ENCODE measurements at places on chromosomes 6 and 20. TPM values are rescaled to one million over a fixed set of nuclear protein-coding genes. Genes with fewer than 3 reads are reported as not detected.
A peak's percentile ranks its signal among the peaks of the same experiment; 100 is the strongest.

GRCh38 chr6:21538186-21538798, 55.3 kb upstream of the SOX4 start:
- no peak for DNase-seq

GRCh38 chr20:46265539-46265938, 42.8 kb downstream of the CDH22 start:
- DNase-seq, result no peak

DNA sequence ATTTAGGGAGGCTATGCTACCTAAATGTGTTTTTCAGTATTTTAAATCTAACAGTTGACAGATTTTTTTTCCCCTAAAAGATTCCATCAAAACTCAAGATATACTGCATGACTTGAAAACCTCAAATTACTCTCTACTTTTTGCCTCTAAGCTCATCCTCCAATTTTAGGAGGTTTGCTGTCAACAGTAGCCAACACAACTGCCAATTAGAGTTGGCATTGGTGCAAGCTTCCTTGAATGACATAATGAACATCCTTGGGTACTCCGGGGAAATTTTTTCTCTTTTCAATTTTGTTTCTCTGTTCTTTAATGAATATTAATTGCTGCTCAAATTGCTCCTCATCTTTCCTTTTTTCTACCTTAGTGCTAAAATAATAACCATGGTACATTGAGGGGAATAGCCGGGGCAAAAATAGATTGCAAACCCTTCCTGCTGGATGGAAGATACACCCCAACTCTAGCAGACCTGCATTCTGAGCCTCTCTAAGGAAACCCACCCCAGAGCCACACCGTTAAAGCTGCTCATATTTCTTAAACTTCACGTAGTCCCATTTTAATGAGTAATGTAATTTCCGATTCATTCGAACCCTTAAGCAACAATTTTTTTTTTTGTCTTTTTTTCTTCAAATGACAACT, 34.3 kb downstream of the SLC22A23 start:
- DNase-seq, result no peak

DNA sequence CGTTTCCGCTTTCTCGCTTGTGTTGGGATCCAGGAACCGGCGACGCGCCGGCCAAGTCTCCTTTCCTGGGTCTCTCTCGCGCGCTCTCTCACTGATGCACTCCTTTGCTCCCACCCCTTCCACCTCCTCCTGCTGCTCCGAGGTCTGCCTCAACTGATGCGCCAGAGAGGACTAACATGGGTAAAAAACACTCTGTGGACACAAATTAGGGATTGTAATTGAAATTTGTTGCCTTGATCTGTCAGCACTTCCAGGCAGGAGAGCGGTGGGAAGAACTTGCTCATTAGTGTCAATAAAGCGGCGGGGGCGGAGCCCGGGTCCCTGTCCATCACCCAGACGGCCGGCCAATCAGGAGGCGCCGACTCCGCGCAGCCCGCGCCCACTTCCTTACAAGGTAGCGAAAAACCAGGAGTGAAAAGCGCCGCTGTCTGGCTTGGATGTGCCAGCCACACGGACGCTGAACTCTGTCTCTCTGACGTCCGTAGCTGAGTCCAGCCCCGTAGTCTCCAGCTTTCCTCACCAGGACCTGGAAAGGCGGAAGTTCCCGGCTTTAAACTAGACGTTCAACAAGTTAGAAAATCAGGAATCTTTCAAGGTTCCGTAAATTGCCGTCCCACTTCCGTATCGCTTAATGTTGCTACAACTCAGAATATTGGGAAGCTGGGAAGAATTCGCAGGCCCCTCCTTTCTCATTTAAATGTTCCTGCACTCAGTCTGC, at the start of gene TBX18:
Gene TBX18, minus strand, starts transcription at position 267 of the 718 bp plus-strand sequence. CDS start 417 bp downstream, outside the sequence.
- peak; percentile 46 for DNase-seq

DNA sequence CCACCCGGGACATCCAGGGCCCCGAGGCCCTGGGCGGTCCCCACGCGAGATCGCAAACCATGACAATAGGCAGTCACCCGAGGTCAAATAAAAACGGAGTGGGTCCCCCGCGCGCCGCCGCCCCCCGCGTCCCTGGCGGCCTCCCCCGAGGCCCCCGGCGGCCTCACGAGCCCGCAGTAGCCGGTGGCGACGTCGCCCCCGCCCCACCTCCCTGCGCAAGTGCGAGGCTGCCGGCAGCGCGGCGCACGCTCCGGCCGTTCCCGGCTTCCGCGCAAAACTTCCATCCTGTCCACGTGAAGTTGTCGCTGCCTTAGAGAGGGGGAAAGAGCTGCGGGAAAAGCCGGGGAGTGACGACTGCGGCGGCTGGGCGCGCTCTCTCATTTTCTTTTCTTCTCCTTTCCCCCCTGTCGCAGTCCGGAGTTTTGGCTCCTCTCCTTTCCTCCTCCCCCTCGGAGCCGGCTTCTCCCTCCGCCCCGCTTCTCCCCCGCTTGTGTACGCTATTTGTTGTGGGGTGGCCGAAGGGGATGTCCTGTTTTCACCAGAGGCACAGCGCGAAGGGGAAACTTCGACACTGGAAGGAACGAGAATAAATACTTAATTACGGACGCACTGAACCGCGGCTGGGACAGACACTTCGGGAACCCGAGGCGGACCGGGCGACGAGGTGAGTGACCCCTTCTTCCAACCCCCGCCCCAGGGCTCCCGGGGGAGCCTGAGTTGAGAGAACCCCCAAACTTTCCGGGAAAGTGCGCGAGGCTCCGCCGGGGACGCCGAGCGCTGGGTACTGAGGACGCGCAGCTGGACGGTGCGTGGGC, at the start of gene EYA4:
Gene EYA4, plus strand, starts transcription at position 272 of the 815 bp plus-strand sequence. CDS start 33,424 bp downstream, outside the sequence.
- DNase-seq, result peak; percentile 58

- DNase-seq, result no peak
These were observed 8.7 kb downstream of the TAF4 start for GRCh38 chr20:62056975-62057374.

GRCh38 chr6:26071135-26071534, 16.1 kb upstream of the HFE start:
- no peak for DNase-seq

DNA sequence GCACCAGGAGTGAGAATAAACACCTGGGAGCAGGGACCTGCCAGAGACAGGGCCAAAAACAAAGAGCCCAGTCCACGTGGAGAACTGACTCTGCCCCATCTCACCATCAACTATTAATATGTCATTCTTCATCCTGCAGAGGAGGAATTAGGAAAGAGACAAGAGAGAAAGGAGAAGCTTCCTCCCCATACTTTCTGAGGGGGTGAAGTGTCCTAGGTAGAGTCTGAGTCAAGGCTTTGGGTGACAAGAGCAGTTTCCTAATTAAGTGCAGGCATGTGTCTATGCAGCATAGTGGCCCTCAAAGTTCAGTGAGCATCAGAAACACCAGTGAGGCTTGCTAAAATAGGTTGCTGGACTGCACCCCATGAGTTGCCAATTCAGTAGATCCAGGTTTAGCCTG, 40.7 kb upstream of the BMP2 start:
- no peak for DNase-seq

DNA sequence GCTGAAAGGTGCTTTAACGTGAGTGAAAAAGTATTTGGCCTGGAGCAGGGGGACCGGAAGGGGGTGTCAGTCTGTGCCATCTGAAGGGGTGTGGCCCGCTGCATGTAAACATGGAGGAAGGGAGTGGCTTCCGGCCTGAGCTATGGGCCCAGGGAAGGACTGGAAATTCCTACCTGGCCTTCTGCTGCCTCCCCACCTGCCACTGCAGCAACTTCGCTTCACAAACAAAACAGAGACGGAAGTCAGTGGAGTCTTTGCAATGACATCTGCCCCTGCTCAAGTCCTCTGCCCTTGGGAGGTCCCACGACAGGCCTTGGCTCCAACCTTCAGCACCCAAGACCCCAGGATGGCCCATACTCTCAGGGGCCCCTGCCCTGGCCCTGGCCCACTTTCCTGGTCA, 28.1 kb upstream of the FOXP4 start:
- DNase-seq, result no peak

- DNase-seq, result no peak
These were observed 103.0 kb upstream of the SYNDIG1 start for GRCh38 chr20:24366336-24367004.

DNA sequence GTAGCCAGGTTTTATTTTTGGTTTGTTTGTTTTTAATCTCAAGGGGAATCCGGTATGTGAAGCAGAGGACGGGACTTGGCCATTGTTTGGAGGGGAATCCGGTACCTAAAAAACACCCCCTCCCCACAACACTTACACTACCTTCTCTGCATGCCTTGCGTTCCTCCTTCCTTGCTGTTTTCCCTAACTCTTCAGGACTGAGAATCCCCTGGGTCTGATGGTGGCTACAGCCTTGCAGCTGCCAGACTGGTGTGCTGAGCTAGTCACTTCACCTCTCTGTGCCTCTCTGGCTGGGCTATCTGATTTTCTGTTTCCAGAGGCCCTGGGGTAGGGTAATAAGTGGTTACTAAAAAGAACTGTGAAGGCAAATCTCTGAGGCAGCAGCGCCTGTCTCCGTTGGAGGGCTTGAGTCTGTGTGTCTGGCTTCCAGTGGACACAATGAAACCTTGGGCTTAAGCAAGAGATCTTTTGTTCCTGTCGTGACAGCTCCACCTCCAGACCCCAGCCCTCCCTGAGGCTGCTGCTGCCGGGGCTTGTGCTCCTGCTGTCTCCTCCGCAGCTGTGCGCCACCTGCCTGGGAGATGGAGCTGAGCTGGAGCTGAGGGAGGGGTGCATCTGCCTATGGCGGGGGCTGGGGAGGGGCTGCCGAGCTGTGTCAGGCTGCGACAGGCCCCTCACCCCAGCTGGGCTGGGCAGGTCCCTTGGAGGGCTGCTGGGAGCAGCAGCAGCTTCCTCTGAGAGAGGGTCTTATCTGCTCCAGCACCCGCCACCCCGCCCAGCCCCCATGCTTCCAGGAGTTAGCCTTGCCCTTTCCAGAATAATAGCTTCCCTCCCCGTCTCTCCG, 65.8 kb upstream of the CCDC167 start:
- DNase-seq, result no peak

The TPBG gene
- total RNA-seq, result 4.5 TPM

The HLA-DRB5 gene
- 1.6 TPM for total RNA-seq

The KATNA1 gene
- 23.6 TPM for total RNA-seq

The ABCF1 gene
- total RNA-seq, result 18.8 TPM

The CARMIL1 gene
- 32.6 TPM for total RNA-seq
